ENCODE measurements at places on chromosomes 16 and 17.

- DNase-seq: no peak
Observed at GRCh38 chr17:27751622-27752490, 48.5 kb downstream of the NOS2 start.

- no peak for DNase-seq
Observed at GRCh38 chr17:82638183-82638773, 10.0 kb downstream of the WDR45B start.

- no peak for DNase-seq
Observed at GRCh38 chr17:39264119-39264518, 38.4 kb upstream of the STAC2 start.

DNA sequence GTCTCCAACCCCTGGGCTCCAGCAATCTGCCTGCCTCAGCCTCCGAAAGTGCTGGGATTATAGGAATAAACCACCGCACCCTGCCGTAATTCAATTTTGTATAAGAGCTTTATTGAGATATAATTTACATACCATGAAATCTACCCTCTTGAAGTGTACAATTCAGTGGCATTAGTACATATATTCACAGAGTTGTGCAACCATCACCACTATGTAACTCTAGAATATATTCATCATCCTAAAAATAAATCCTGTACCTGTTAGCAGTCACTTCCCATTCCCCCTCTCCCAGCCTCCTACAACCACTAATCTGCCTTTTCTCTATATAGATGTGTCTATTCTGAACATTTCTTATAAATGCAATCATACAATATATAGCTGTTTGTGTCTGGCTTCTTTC is 26.1 kb downstream of the TOM1L2 start:
- no peak for DNase-seq

- DNase-seq: no peak
Observed at GRCh38 chr17:65539630-65540266, 21.7 kb downstream of the AXIN2 start.

- DNase-seq: no peak
Observed at GRCh38 chr16:88799569-88800276, 3.9 kb upstream of the CDT1 start.

DNA sequence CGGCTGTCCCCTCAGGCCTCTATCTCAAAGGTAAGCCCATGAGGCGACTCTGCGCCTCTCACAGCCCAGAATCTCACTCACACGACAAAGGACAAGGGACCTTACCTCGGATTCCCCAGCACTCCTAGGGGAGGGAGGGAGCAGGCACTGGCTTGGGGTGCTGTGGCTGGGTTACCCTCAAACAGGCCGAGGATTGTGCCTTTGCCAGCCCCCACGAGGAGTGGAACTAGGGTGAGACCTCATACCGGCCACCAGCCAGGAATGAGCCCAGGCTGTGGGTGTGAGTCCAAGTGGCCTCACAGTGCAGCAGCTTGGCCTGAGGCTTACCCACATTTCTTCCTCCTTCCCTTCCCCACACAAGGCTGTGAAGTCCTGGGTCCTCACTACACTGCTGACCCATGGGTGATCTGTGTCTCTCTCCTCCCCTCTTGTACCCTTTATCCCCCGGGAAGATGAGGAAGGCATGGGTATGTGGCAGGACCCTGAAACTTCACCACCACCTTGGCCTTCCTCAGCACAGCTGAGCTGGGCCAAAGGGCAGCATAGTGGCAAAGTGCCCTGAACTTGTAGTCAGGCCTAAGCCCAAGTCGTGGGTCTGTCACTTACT is 5.9 kb downstream of the PROCA1 start:
- no peak for DNase-seq

GRCh38 chr17:72169823-72170222 is 49.0 kb downstream of the SOX9 start:
- no peak for DNase-seq

- no peak for DNase-seq
Observed at GRCh38 chr16:19868421-19868820, 16.2 kb downstream of the GPRC5B start.

GRCh38 chr16:19186408-19186807 is 18.4 kb downstream of the SYT17 start:
- no peak for DNase-seq

DNA sequence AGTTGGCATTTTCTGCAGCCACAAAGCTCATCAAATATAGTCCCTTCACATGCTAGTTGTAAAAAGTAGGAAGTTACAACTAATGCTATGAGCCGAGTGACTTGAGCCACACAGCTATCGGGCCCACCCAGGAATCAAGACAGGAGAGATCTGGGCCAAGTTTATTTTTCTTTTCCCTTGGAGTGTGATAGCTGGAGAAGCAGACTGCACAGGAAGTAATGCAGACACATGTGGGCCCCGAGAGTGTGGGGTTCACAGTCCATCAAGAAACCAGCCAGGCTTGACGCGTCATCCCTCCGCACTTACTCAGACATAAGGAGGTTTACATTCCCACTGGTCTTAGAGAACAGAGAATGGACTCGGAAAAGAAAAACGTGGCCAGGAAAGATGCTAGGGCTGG is 403.1 kb upstream of the CDH11 start:
- no peak for DNase-seq

GRCh38 chr17:45355087-45355486 is 38.3 kb upstream of the MAP3K14 start:
- no peak for DNase-seq

DNA sequence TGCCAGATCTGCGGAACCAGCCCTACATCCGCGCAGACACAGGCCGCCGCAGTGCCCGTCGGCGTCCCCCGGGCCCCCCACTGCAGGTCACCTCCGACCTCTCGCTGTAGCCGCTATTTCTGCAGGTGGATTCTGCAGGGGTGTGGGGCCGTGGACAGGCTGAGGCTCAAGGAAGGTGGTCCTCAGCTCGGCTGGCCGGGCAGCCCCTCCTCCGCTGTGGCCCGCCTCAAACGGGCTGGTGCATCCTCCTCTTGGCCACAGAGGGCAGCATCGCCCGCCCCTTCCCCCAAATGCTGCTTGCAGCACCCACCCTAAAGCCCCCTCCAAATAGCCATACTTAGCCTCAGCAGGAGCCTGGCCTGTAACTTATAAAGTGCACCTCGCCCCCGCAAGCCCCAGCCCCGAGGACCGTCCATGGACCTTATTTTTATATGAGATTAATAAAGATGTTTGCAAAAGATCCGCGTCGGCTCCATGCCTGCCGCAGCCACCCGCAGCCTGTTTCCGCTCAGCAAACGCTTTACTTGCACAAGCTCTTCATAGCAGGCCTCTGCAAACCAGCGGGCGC is 14.9 kb downstream of the SPATA32 start:
- no peak for DNase-seq

DNA sequence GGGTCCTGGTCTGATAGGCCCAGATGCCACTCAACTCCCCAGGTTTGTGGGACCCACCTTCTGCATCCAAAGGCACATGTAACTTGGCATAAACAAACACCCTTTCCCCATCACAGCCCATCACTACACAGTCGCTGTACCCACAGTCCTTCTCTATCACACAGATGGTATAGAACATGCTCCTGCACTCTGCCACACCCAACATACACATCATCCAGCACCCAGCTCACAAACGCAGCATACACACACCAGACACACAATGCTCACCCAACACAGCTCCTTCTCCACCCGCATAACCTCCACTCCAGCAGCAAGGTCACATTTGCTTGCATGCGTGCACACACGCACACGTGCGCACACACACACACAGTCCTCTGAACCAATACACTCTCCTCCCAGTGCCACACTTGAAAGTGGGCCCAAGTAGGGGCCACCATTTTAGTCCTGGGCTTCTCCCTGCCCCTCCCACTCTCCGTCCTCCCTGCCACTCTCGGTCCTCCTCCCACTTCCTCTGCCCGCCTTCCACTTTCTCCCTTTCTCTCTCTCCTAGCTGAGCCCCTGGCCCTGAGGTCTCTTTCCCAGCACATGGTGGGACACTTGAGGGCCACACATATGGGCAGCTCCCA is 8.5 kb upstream of the TMEM92 start:
- no peak for DNase-seq

DNA sequence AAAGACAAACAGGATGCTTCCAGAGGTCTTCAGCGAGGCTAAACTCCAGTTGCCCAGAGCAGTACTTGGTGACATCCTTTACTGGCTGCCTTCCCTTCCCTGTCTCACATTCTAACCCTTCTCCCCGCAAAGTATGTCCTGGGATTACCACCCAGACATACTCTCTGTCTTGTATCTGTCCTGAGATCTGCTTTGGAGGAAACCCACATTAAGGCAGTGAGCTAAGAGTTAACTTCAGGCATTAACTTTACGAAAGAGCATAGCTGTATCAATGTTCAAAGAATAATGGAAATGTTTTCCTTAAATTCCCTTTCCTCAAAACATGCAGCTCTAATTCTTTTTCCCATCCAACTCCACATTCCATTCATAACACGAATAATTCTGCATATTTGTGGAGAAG is 385.2 kb downstream of the NPIPA8 start:
- no peak for DNase-seq

DNA sequence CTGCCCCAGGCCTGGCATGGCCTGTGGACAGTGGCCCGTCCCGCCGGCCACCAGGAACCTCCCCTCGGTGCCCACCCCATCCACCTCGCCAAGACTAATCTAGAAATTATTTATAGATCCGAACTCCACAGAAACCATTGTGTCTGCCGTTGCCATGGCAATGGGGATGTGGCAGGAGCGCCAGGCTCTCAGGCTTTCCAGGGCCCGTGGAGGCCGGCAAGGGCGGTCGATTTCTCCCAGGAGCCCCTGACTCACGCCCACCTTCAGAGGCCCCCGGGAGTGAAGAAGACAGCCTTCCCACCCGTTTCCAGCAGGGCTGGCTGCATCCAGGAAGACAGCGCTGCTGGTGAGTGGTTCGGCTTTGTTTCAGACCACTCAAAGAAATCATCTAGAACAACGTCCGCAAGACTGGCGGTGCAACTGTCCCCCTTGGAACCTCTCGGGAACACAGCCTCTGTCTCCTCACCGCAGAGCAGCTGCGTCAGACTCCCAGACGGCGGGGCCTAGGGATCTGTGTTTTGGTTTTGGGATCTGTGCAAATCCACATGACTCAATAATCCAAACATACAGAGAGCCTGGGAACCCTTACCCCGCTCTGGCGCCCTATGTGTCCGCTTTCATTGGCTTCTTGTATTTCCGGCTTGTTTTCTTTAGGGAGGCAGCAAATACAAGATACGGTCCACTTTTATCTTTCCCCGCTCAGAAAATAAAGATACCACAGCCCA is 48.5 kb upstream of the ZCCHC14 start:
- DNase-seq: no peak

DNA sequence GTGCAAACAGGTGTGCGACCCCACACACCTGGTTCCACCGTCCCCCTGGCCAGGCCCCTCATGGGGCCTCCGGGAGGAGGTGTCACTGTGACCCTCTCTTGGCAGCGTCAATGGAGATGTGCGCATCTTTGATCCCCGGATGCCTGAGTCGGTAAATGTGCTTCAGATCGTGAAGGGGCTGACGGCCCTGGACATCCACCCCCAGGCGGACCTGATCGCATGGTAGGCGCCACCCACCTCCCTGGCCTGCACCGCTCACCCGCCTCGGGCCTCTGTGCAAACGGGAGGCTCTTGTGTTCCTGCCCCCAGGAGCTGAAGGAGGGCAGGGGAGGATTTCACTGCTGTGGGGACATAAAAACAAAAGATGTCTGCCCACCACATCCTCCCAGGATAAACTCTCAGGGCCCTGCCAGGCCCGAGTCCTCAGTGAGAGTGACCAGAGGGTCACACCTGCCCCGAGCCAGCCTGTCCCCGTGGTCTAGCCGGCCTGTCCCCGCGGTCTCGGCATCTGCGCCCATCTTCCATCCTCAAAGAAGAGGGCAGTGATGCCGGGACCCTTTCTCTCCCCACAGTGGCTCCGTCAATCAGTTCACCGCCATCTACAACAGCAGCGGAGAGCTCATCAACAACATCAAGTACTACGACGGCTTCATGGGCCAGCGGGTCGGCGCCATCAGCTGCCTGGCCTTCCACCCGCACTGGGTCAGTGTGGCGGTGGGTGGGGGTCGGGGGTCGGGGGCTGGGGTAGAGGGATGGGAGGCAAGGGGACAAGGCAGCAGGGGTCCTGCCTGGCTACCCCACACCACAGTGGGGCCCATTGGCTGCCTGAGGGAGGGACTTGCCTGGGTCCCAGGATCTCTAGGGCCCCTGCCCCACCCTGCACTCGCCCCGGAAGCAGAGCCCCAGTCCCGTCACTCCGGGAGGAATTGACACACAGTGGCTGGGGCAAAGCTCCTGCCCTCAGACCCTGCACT is 29.0 kb upstream of the CHMP6 start:
- no peak for DNase-seq

DNA sequence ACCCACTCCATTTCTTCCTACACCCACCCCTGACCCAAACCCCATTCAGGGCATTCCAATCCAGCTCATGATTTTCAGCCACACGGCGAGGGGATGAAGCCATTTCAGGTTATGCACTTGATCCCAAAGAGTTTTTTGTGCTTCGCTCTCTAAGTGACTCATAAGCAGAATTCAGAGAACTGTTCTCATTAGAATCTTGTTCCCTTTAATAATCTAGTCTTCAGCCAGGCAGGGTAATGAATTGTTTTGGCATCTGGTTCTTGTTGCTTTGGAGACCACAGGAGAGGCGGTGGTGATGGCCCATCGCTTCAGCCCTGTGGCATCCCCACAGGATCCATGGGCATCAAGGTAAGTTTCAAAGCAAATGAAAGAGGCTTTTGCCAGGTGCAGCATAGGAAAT is 4.8 kb upstream of the KRT31 start:
- no peak for DNase-seq

- no peak for DNase-seq
Observed at GRCh38 chr16:89733322-89733721, 12.0 kb downstream of the ZNF276 start.

DNA sequence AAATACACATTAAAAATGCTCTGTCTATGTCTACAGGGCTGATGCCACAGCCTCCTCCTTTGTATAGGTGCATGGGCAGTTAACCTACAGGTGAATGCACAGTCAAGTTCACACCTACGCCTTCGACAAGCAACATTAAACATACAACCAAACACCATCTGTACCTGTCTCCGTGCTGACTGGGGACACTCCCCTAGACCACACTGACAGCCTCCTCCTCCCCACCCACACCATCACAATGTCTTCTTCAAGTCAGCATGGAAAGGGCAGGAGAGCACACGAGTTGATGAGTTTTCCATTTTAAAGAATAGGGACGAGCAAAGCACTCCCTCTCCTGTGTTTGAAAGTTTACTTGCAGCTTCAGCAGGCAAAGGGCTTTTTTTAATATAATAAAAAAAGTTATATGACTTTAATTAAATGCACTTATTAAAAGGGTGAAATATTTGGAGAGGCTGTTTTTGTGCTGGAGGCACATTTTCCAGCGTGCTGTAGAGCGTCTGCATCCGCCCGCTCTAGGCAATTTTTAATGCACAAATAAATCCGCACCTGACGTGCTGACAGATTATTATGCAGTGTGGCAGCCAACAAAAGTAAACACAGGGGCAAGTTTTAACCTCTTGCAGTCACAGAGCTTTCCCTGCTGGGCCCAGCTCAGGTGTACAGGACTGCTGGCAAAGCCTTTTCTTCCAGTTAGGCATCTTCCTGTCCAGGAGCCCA is 367.9 kb downstream of the SOX9 start:
- DNase-seq: no peak

Data from activated CD8-positive, alpha-beta memory T cell treated with anti-CD3 and anti-CD28 coated beads, Interleukin-2, amount 50 U/mL, for 4 hours (primary cell).